Nasal cavity respiratory epithelium epithelial cell of viscerocranial mucosa (primary cell): ENCODE measurements at places on chromosomes 4 and X. TPM values are rescaled to one million over a fixed set of nuclear protein-coding genes. Genes with fewer than 3 reads are reported as not detected.

GPR173 gene
- total RNA-seq = under 0.01 and 0.07 TPM in 2 replicates

RGN gene
- total RNA-seq = under 0.01 and 0.28 TPM in 2 replicates

PPARGC1A gene
- under 0.01 and 38.9 TPM in 2 replicates for total RNA-seq

CT45A3 gene
- total RNA-seq = not detected in 2 replicates

CRMP1 gene
- under 0.01 TPM in 1 of 2 replicates, not detected in the other for total RNA-seq

OSTC gene
- 91.8 and 335 TPM in 2 replicates for total RNA-seq

ARR3 gene
- total RNA-seq = not detected in 2 replicates

USP17L27 gene
- total RNA-seq = not detected in 2 replicates

UNC5C gene
- not detected in 2 replicates for total RNA-seq

NDNF gene
- total RNA-seq = under 0.01 TPM in 1 of 2 replicates, not detected in the other

SUPT20HL1 gene
- not detected in 2 replicates for total RNA-seq

FAM149A gene
- total RNA-seq = under 0.01 and 1.7 TPM in 2 replicates

OTUD4 gene
- 42.7 and 63.4 TPM in 2 replicates for total RNA-seq

GPAT3 gene
- 1.2 and 8.9 TPM in 2 replicates for total RNA-seq

SAGE1 gene
- not detected in 2 replicates for total RNA-seq

EDA2R gene
- total RNA-seq = 5.1 and 5.5 TPM in 2 replicates

KLKB1 gene
- not detected in 2 replicates for total RNA-seq

NEIL3 gene
- total RNA-seq = 0.43 and 1.4 TPM in 2 replicates

PPP2R2C gene
- total RNA-seq = 2.7 and 17.4 TPM in 2 replicates

PHOX2B gene
- total RNA-seq = not detected in 2 replicates

HSD17B13 gene
- total RNA-seq = 0.07 TPM in 1 of 2 replicates, not detected in the other

SHROOM3 gene
- total RNA-seq = 12.3 and 22.1 TPM in 2 replicates

RIBC1 gene
- 0.34 and 0.50 TPM in 2 replicates for total RNA-seq

CXCL6 gene
- total RNA-seq = 0.78 TPM in 1 of 2 replicates, not detected in the other

SPP1 gene
- not detected in 2 replicates for total RNA-seq
